ENCODE measurements at places on chromosomes 6 and 20.

- no peak for DNase-seq
Measured at GRCh38 chr6:161082215-161082614, 90.6 kb downstream of the MAP3K4 start.

GRCh38 chr6:53281518-53282215 is 67.1 kb downstream of the ELOVL5 start:
- DNase-seq: no peak

- no peak for DNase-seq
Measured at GRCh38 chr6:111423960-111424846, 58.8 kb downstream of the REV3L start.

DNA sequence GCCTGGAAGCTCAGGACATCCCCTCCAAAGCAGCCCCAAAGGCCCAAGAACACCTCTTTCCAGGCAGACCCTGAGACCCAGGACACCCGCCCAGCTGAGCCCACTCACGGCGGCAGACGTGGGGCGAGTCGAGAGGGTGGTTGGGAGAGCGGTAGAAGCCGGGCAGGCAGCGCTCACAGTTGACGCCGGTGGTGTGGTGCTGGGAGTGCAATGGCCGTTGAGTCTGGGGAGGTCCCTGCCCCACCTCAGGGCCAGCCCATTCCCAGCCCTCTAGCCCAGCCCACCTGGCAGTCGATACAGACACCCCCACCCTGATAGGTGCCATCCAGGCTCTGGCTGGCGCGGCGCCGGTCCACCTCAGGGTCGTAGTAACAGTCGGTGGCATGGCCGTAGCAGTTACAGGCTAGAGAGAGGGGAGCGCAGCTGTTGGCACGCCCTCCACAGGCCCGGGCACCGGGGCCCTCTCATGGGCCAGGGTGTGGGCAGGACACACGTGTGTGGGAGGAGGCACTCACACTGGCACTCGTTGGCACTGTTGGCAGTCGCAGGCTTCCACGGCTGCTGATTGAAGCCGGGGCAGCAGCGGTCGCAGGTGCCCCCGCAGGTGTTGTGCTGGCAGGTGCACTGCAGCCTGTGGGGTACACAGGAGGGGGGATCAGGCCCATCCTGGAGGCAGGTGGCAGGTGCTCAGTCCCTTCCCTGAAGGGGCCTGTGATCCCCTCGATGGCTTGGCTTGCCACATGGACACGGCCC is 20.5 kb downstream of the LAMA5 start:
- no peak for DNase-seq

DNA sequence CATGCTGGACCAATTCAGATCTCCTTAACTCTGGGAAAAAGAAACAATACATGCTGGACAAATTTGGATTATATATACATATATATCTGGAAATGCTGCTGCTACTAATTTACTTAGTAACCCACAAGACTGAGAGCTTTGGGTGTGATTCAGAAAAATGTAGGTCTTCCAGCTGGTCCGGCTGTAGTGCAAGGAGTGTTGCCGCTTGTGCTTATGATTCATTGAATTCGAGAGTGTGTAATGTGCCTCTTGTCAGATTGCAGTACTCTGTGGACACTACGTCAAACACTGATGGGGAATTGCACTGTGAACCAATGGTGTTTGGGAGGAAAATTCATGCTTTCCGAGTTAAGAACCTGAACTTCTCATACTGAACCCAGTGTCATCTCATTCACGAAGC is 1155.5 kb downstream of the EPHA7 start:
- no peak for DNase-seq

DNA sequence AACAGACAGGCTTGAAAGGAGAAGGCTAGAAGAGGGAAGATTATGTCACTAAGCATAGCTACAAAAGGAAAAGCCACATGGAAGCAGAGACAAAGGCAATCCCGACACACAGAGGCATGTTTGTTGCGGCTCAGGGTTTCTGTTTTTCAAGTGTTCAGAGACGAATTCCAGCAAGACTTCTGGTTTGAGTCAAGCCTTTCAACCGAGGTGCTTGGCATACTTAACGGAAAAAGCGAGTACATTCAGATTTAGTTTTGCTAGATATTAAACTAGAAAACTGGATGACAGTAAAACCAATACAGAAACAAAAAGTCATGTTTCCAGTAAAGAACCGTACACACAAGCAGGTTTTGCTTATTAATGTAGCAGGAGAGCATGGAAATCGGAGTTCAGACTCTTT is 27.2 kb downstream of the MCUR1 start:
- DNase-seq: no peak

- DNase-seq: no peak
Measured at GRCh38 chr6:47182291-47182957, 127.3 kb downstream of the TNFRSF21 start.

DNA sequence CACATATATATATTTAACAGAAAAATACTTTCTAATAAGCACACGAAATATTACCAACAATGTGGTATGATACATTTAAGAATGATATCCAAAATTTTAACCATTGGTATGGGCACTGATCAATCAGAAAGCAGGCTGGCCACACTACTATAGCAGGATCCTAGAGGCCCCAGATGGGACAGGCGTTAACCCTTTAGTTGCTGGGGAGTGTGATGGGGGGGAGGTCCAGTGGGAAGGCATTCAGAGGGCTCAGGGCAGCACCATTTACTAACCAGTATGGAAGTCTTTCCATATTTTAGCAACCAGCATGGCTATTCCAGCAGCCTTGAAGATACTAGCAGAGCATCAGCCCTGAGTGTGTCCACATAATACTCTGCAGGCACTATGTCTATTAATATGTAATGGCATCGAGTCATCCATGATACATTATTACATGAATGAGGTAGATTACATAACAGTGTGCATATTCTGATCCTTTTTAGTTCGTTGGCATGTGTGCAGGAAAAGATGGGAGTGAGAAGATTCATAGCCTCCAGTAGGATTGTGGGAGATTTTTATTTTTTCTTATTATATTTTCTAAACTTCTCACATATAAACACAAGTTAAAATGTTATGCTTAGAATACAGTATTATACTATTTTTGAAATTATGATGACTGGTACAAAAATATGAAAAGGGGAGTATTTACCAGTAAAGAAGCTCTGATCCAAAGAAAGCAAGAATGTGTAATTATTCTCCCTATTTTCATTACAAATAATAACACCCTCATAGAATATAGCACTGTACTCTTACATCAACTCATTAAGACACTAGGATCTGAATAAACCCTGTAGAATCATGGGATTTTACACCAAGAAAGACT is 78.9 kb downstream of the FAM217A start:
- DNase-seq: no peak

GRCh38 chr6:151704383-151704782 is 103.1 kb upstream of the ESR1 start:
- DNase-seq: no peak

DNA sequence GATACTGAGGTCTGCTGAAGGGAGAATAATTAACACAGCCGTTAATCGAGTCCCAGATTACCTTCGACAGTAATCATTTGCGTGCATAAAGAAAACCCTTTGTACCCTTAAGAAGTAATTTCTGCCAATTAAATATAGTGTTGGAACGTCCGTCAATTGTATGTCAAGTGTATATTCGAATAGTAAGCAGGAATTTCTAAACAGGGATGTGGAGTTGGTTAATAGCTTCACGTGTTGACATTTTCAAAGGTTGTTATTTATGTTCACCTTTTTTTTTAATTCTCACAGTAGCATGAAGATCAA is 798 bp upstream of the SNAP91 start:
- no peak for DNase-seq

GRCh38 chr6:164034602-164035140 is 620.2 kb downstream of the QKI start:
- DNase-seq: no peak

GRCh38 chr6:149221774-149222070 is 95.8 kb upstream of the TAB2 start:
- DNase-seq: no peak

DNA sequence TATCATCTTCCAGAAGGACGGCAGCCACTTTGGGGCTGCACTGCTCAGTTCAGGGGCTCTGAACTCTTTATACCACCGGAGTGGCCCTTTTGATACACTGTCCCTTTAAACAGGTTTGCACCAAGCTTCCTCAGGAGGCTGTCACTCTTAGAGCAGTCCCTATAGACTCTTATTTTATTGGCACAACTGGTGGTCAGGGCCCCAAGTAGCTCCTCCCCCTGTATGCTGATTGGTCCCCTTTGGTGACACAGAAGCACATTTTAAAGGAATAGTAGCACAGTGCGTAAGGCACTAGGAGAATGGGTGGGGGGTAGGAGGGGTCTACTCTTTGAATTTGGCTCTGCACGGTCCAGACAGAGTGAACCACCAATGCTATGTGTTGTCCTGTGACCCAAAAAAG is 122.6 kb upstream of the MLN start:
- DNase-seq: peak; percentile 75

DNA sequence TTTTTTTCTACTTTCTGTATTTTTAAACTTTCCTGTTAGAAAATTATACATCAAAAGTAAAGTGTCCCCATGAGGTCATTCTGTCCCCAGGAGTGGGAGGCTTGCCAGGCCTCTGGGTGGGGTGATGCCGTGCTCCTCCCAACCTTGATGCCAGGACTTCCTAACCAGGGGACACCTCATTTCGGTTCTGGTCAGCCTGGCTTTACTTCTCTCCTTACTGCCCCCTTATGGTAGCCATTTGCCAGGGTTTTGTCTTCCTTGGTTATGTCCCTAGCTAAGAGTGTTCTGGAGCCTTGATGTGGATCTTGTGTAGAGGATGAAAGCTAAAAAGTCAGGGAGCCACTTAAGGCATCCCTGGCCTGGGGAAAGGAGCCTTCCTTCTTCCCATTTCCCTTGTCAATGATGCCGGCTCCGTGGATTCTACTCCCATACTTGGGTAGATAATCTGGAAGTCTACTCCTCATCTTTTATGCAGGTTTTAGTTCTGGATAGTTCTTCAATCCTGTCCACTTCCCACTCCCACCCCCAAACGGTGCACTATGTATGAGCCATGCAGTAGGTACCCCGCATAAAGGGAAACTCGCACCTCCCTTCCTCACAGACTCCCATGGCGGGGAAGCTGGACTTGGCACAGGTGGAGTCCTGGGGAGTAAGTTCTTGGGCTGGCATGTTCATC is 164.1 kb upstream of the SALL4 start:
- peak; percentile 70 for DNase-seq

DNA sequence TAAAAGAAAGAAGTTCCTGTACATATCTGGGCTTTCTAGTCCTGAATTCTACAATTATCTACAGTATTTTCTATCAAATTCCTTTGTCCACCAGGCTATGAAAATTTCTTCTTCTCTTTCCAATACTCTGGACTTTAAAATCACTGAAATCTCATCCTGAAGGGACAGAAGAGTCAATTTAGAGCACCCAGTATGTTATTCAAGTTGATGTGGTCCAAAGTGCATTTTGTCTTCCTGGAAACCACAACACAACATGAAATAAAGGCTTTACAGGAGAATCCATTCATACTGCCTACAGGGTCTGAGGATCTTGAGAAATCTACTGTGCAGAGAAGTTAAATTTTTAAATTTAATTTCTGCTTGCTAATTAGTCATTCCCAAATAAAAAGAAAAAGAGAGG is 94.9 kb upstream of the ADGRF1 start:
- DNase-seq: no peak

GRCh38 chr20:47757145-47758035 is 27.9 kb downstream of the SULF2 start:
- DNase-seq: no peak

GRCh38 chr6:46730921-46731461 is 4.2 kb downstream of the PLA2G7 start:
- no peak for DNase-seq

- no peak for DNase-seq
Measured at GRCh38 chr20:45672765-45673164, 2.7 kb upstream of the WFDC11 start.

DNA sequence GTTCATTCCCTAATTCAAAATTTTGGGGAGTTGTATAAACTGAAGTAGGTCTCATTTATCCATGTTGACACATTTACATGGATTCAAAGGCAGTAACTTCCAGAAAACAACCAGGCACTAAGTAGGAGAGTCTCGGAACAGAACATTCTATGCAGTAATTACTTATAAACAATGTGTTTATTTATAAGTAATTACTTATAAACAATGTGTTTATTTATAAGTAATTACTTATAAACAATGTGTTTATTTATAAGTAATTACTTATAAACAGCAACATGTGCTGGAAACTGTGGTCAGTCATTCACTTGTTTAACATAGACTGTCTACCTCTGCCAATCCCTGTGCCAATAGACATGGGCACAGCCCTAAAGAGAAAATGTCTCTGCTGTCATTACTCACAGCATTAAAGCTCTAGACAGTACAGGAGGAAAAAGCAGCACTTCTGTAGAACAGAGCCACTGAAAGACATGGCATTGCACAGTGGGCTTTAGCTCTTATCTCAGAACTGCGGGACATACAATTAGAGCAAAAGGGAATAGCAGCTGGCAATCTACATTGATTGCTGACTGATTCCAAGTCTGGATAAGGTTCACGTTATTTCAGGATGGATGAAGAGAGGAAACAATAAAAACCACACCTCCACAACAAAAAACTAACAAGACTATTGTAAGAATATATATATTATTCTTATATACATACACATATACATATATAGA is 188.2 kb downstream of the WDR27 start:
- no peak for DNase-seq

GRCh38 chr6:161257793-161258457 is 15.9 kb downstream of the AGPAT4 start:
- DNase-seq: no peak

GRCh38 chr6:21915707-21916260 is 322.2 kb downstream of the SOX4 start:
- no peak for DNase-seq

DNA sequence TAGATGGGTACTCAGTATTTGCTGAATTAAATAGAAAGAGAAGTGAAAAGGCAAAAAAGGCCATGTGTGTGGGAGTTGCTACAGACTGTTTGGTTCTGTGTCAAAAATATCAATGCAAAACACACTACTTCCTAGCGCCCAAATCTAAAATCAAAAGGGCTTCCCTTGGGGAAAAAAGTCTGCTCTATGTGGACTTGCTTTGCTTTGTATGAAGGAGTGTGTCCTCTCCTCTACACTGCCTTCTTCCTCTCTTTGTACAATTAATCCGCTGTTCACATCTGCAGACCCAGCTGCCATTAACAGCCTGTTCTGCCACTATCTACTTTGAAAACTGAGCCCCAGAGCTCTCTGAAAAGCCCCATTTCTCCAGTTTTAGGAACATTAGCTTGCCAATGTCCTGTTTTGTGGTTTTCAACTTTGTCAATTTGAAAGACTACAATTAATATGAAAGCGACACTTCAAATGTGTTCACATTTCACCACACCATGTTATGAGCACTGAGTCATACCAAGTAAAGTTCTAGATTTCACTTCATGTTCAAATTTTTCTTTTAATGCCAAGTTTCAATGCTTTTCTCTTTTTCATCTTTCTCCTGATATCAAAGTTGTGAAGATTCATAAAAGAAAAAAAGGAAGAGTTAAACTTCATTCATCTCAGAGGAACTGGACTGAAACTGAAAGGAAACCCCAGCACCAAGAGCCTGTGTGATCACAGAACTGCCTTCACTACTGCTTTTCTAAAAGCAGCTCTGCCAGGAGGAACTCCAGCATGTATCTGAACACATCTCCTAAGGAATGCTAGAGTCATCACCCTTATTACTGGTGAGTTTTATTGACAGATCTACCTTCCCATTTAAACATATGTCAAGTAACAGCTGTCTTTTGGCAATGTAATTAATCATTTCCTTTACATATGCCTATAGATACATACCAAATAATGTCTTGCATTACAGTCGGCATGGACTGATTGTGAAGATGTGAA is 102.6 kb downstream of the KIF13A start:
- DNase-seq: peak; percentile 59

- no peak for DNase-seq
Measured at GRCh38 chr20:32574296-32575226, 10.6 kb downstream of the NOL4L start.

GRCh38 chr20:8187740-8188139 is 55.7 kb downstream of the PLCB1 start:
- DNase-seq: no peak

Measured in Karpas-422 (cell line).